ENCODE measurements at places on chromosomes 3 and 15.

- no peak for DNase-seq
Observed at GRCh38 chr3:123571264-123571972, 13.4 kb downstream of the HACD2 start.

GRCh38 chr15:39661776-39662175, 80.9 kb downstream of the THBS1 start:
- DNase-seq: no peak

GRCh38 chr15:60551781-60552161, 72.8 kb upstream of the ICE2 start:
- DNase-seq: no peak

- no peak for DNase-seq
Observed at GRCh38 chr3:45035441-45036301, 9.6 kb downstream of the CLEC3B start.

- DNase-seq: no peak
Observed at GRCh38 chr15:40943764-40944365, 9.4 kb upstream of the CHAC1 start.

- no peak for DNase-seq
Observed at GRCh38 chr3:15122398-15122797, 23.4 kb upstream of the RBSN start.

GRCh38 chr3:103644450-103644849, 1209.6 kb downstream of the ZPLD1 start:
- no peak for DNase-seq

GRCh38 chr3:133023362-133023761, 14.8 kb upstream of the TMEM108 start:
- no peak for DNase-seq

GRCh38 chr15:62165104-62165792, at the start of gene C2CD4B:
Gene C2CD4B, minus strand, starts transcription at chr15:62165285. Its CDS starts 301 bp downstream, at chr15:62164984.
- no peak for DNase-seq

- no peak for DNase-seq
Observed at GRCh38 chr3:176951144-176951543, 246.1 kb downstream of the TBL1XR1 start.
